ENCODE measurements at places on chromosomes 6 and 20.

GRCh38 chr6:135703621-135704020 is 147.9 kb upstream of the PDE7B start:
- DNase-seq: no peak

DNA sequence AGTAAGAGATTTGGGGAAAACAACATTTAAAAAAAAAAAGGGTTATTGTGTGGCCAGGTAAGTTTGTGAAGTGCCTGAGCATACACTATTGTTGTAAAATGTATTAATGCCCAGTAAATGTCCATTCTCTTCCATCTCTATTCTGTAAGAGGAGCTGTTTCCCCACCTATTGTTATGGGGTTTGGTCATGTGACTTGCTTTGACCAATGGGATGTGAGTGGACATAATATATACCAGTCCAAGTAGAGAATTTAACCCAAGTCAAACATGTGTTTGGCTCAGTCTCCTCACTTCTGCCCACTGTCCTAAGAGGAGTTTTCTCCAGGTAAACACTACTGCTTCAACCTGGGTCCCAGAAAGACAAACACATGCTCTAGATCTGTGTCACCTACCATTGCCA is 377.1 kb downstream of the FOXA2 start:
- no peak for DNase-seq

DNA sequence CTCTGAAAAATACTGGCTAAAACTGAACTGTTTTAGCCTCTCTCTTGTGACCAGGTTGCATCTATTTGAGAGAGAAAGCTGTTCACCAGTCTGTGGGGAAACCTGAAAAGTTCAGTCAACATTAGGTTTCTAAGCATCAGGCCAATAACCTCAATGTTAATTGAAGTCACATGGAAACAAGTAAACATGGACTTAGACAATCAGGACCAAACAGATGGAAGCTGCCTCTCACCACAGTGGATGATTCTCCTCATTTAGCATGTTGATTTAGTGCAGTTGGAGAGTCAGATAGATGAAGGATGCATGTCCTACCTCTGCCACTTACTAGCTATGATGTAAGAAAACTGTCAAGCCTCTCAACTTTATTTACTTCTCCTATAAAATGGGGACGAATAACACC is 18.2 kb downstream of the SCGN start:
- DNase-seq: no peak

DNA sequence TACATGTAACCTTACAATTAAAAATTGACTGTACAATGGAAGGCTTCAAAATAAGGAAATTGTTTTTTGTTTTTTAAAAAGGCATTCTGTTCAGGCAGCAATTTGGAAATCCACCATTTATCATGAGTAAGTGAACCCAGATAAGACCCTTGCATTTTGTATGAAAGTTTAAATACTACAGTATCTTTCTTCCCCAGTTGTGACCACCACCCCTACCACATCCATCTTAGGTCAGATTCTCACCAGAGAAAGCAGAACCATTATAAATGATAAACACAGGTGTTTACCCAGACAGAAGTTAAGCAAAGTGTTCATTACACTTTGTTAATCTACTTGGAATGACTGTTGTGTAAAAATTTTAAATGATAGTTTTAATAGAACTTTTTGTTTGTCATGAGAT is 20.2 kb downstream of the SENP6 start:
- no peak for DNase-seq

- peak; percentile 15 for DNase-seq
These were observed 37.0 kb downstream of the BCKDHB start for GRCh38 chr6:80143419-80143937.

DNA sequence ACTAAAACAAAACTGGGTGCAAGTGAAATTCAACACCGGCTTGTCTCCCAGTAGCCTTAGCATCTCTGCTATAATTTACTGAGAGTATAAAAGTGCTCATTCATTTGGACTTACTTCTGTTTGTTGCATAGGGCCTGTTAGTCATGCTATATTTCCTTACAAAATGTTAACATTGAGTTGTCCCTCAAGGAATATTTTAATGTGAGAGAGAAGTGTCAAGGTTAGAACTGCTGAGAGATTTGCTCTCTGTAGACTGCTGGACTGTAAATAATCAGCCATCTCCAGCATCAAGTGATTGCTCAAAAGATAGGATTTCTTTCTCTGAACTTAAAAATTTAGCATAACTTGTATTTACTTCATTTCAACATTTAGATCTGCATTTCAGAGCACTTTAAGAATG is 328.5 kb upstream of the AGPAT4 start:
- DNase-seq: no peak

- DNase-seq: no peak
These were observed 9.6 kb downstream of the GATA5 start for GRCh38 chr20:62466072-62466760.

DNA sequence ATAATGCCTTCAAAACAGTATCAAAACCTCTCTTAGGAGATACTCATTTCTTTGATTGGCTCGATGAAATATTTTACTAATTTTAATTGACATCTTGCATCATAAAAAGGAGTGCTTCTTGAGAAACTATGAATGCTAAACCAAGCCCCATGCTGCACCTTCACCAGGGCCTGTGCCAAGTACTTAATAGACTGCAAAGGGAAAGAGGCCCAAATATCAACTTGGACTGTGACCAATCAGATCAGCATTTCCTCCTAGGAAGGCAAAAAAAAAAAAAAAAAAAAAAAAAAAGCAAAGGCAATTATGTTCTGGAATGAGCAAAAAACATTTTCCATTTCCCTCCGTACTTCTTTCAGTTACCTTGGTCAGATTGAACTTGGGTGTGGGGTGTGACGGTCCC is 253.0 kb upstream of the SOX4 start:
- no peak for DNase-seq

All from HAP-1 (cell line).